ENCODE measurements at places on chromosomes 6 and 20.
A peak's percentile ranks its signal among the peaks of the same experiment; 100 is the strongest.

DNA sequence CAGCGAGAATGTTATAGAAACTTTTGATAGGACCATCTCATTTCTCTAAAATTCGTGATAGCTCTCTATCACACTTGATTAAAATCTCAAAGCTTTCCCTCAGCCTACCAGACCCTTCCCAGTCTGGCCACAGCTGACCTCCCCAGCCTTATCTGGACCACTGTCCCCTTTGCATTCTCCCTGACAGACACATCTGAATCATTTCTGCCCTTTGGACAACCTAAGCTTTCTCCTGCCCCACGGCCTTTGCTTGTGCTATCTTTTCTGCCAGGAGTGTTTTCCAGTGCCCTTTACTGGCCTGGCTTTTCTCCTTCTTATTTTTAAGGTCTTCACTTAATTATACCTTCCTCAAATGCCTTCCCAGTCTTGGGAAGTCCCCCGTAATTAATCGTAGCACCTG is 136.0 kb upstream of the RNF24 start:
- DNase-seq = no peak

DNA sequence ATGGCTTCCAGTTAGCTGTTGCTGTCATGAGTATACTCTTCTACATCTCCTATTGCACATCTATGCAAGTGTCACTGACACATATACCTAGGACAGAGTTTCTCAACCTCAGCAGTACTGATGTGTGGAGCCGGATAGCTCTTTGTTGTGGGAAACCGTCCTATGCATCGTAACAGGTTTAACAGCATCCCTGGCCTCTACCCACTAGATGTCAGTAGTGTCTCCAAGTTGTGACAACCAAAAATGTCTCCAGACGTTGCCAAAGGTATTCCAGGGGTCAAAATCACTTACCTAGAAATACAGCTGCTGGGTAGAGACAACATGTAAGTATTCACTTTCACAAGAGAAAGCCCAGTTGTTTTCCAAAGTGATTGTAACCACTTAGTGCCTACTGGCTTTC is 637.6 kb downstream of the RNF144B start:
- DNase-seq = peak; percentile 43

GRCh38 chr6:25872814-25873213 is 1.2 kb downstream of the SLC17A3 start:
- DNase-seq = no peak

DNA sequence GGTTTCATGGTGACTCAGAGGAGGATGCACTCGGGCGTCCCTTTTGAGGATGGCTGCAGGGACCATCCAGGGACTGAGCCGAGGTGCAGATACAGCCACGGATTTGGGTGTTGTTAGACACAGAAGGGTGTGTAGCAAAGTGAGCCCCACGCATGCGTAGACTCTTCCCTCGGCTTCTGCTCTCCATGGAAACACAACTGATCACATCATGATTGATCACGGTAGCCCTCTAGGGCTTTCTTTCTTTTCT is 606 bp upstream of the ULBP1 start:
- no peak for DNase-seq

GRCh38 chr6:1562171-1562955 is 47.4 kb upstream of the FOXC1 start:
- no peak for DNase-seq

- no peak for DNase-seq
Measured at GRCh38 chr20:24402188-24402587, 67.2 kb upstream of the SYNDIG1 start.

DNA sequence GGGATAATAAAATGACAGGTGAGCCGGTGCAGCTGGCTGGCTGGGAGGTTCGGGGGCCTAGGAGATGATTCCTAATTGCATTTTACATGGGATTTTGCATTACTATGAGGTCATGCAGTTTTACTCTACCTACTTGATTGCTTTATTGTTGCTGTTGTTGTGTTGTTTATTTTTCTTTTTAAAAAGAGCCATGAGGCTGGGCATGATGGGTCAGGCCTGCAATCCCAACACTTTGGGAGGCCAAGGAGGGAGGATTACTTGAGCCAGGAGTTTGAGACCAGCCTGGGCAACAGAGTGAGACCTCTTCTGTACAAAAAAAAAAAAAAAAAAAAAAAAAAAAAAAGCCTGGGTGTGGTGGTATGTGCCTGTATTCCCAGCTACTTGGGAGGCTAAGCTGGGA is 104.8 kb downstream of the GJA1 start:
- no peak for DNase-seq

DNA sequence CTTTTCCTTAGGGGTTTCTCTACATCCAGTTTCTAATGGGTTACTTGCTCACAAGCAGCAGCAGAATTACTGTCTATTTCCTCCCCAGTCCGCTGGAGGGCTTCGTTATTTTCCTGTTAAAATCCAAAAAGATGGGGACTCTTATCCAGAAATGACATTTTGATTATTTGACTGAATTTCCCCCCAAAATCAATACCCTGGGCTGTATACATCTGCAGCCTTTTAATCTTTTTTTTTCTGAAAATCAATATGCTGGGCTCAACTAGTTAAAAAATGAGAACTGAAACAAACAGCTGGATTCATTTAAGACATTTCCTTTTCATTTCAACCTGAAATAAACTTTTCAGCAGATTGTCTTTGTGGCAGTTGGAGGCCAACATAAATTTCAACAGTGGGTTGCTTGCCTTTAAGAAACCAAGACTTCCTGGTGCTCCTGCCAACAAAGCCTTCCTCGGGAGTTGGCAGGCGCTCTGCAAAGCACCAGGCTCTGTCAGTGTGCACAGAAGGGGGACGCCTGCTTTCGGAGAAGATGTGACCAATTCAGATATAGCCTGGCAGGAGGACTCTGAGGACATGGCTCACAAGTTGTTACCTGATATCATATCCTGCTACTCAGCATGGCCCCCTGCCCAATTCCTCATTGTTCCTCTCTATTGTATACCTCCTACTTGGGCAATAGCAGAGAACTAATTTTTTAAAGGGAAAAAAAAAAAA is 204.7 kb upstream of the ARG1 start:
- DNase-seq = no peak

DNA sequence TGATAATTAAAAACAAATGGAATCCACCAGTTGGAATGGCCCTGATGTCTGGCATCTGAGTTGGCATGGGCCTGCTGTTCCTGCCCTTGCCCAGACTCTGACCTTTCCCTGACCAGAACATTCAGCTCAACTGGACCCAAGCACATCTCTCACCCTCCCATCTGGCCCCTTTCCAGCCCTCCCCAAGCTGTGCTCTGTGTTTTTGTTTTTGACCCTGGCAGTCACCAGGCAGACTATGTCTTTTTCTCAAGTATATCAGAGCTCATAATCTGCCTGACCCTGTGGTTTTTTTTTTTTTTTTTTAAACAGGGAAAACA is 117.6 kb downstream of the TRDN start:
- DNase-seq = no peak

DNA sequence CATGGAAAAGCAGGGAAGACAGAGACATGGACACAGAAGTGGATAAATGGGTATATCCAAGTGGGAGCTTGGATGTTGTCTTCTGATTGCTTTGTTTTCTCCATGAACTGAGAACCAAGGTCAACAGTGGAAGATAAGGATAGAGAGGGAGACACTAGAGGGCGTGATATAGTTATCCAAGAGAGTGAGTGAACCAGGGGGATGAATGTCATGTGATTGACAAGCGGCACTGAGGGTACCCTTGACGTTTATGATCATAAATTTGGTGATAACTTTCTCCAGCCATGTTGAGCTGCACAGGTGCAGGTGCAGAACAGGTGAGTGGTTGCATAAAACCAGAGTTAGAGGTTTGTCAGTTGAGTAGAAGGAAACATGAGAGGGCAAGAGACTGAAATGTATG is 20.7 kb downstream of the EBF4 start:
- DNase-seq = peak; percentile 12

DNA sequence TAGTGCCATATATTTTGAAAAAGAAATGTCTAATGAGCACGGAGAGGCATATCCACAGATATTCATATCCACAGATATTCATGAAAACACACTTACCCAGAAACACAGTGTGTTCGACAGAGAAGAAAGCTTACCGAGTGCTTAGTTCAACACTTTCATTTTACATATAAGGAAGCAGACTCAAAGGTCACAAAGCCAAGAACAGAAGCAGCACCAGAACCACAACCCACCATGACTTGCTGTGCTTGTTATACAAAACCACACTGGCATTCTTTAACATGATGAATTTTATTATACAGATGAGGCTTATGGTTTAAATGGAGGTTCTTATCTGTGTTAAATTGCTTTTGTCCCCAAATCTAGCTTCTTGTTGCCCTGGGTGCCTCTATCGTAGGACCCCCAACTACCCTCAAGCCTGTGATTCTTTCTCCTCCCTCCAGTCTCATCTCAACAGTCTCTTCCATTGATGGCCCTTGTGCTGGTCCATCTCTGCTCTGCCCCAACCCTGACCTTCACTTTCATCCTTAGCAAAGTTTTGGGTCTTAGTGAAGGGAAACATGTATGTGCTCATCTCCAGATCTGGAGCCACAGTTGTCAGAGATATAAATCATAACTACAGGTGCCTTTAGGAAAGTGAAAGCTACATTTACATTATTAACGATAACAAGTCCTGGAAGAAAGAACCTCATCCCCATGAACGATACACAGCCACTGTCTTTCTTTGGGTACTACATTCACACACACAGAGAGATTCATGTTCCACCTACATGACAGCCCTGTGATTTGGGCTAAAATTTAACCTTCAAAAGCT is 40.0 kb downstream of the SF3B5 start:
- no peak for DNase-seq

DNA sequence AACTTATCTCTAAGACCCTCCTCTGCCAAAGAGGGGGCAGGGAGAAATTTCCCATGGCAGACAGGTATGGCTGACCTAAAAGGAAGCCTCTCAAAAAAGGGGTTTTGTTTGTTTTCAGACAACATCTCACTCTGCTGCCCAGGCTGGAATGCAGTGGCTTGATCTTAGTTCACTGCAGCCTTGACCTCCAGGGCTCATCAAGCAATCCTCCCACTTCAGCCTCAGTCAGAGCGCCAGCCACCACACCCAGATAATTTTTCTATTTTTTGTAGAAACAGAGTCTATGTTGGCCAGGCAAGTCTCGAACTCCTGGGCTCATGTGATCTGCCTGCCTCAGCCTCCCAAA is 3.8 kb downstream of the EZR start:
- no peak for DNase-seq

- no peak for DNase-seq
Measured at GRCh38 chr6:77430504-77430903, 32.8 kb downstream of the HTR1B start.

GRCh38 chr20:18738055-18738454 is 75.5 kb upstream of the SCP2D1 start:
- DNase-seq = no peak

DNA sequence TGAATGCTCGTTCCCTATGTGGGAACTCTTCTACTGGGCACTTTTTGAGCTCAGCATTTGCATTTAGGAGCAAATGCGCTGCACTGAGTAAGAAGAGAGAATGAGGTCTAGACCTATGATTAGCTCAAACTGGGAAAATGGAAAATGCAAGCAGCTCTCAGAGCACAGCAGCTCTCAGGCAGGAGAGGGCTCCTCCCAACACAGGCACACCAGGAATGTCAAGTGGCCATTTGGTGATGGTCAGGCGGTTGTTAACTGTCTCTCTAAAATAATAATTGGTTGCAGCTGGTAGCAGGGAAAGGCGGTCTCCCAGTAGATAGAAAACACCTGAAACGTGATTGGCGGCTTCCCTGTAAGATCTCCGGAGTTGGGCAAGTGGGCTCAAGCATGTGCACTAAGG is 162.0 kb upstream of the ECI2 start:
- no peak for DNase-seq

DNA sequence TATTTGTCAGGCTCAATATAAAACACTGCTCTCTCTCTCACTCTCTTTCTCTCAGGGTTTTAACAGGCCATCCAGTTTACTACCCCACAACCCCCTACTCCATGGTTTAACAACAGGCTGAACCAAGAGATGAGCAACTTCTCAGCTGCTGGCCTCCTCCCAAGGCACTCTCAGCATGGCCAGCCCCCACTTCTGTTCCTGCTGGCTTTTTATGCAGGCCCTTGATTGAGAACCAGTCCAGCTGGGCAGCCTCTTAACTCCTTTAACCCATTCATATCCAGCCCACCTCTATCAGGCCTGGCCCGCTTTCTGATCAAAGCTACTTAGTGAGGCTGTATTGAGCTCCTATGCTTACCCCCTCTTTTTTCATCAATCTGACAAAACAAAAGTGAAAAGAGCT is 346.8 kb upstream of the POU3F2 start:
- no peak for DNase-seq

DNA sequence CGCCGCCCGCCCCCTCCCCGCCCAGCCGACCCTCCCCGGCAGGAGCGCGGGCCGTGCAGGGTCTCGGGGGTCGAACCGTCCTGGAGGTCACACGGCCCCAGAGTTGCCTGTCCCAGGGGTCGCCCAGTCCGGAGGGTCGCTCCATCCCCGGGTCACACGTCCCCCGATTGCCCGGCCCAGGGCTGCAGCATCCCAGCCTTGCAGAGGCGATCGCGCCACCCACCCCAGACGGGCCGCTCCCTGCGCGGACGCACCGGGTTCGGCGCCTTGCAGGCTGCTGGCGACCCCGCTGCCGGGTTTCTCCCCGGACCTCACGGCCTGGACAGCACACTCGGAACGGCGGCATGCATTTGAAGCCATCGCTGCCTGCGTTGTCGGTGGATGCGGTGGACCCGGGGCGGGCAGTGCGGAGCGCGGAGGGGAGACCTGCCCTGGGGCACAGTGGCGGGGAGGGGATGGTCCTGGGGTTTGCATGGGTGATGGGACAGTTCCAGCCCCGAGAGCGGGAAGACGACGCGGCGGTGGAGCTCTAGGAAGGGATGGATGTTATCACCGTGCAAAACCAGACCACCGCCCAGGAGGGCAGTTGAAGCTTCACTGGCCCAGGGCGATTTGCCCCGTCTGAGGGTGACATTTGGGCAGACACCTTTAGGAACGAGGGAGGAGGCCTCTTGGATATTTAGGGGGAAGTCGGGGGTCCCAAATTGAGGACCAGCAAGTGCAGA is 22.7 kb upstream of the FRMD1 start:
- DNase-seq = no peak

DNA sequence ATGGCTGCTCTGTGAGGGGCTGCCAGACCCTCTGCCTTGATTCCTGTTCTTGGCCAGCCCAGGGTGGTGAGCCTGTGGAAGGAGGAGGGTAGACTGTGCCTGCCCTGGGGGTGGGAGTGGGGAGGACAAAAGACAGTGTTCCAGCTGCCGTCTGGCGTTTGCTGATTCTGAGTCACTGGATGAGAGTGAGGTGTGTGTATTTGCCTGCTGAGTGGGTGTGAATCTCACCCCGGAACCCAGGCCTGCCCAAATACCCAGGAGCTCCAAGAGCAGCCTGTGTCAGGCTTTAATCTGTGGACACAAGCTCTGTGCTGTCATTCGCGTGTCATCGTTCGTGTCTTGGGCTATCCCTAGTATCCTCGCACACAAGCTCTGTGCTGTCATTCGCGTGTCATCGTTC is 2.6 kb upstream of the LKAAEAR1 start:
- no peak for DNase-seq

DNA sequence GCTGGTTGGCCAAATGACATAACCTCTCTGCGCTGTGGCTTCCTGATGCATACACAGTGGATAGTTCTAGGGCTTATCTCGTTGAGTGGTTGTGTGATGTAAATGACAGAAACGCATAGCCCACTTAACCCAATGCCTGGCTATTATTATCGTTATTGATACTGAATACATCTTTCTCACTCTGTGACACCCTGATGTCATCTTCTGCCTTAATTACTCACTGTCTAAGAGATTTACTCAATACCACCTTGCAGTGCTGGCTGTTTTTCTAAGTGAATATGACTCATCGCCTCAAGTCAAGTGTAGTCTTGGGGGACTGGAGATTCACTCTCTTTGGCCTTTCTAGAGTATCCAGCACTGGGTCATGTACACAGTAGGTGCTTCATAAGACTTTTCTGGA is 73.6 kb downstream of the NDUFAF5 start:
- DNase-seq = no peak

Measured in NCI-H526 treated with DMSO at 0.1 percent for 48 hours (cell line).